ENCODE measurements at places on chromosomes 2 and 18.

DNA sequence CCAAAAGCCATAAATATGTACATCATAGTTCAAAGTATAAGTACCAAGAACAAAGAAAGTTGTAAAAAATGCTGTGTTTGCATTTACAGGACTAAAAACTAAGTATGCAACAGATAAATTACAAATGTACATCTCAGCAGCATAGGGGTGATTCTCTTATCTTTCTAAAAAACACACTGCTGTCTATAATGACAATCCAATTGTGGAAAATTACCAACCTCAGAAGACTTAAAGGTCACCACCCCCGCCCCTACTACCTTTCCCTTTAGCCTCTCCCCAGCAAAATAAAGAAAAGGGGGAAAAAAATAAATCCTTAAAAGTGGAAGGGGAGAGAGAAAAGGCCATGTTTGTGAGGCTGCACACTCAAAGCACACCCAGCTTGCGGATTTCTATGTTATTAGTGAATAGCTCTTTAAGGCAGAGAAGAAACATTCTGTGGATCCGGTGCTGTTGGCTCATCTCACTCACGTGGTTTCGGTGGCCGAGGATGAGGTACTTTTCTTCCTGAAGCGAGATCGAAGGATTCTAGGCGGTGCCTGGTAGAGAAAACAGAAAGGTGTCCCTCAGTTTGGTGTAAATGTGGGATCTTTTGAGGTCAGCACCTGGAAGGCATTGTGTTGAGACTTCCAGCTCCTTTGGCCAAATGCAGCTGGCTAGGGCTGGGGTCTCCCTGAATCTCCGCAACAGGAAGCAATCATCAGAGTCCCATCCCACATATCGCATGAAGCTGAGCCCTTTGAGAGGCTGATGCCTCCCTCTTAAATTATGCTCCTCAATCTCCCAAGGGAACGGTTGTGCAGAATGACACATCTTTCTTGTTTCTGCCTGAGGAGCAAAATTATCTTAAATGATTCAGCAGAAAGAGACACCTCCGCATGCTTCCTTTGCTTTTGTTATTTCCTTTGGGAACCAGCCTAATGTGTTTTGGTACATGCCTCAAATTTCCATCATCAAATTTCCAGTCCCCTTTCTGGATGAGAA is 17.6 kb downstream of the MRPL35 start:
- no peak for DNase-seq

DNA sequence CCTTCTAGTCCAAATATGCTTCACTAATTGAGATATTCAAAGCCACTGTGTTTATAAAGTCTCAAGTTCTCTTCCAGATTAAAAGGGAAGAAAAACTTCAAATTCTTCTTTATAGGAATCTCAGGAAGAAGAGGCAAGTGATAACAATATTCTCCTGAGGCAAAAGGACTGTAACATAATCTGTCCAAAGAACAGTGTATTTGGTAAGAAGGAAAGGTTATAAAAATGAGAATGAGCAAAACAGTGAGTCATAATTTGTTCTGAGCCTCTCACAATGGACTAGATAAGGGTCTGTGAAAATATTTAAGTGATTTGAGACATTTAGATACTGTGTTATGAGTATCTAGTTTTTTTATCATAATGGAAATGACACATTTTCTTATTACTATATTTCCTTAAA is 44.3 kb downstream of the SNRPD1 start:
- DNase-seq = no peak

DNA sequence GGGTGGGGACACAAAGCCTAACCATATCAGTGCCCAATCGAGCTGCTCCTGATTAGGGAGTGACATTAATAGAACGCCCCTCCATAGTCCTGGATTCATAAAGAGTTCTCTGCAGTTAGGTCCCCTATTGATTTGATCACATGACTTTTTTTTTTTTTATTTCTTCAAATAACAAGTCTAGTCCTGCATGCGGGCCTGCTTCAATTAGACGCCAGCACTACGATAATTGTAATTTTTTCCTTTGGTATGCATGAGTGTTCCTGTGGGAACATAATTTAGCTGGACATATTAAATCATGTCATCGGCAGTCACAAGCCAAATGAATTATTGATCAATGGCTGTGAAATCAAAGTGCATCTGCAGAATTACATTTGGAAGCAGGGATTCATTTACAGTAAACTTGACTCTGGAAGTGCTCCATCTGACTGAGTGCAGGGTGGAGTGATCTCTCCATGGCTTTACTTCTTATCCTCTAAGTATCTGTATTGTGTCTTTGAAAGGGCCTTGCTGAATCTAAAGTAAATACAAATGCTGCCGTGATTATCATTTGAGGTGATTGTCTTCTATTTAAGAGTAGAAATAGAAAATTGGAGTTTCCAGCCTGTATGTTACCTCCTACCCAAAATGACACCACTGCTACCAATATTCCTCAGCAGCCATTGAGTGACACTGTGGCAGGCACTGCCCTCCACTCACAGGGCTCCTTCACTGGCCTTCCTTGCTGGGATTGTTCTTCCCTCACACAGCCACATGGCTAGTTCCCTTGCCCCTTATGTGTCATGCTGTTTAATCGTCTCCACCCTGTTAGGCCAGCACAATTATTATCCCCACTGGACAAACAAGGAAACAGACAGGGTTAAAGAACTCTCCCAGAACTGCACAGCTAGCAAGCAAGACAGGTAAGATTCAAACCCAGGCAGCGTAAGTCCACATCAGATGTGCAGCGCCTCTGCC is 337.4 kb upstream of the ID2 start:
- no peak for DNase-seq

- no peak for DNase-seq
Observed at GRCh38 chr2:58749041-58749440, 507.9 kb upstream of the FANCL start.

DNA sequence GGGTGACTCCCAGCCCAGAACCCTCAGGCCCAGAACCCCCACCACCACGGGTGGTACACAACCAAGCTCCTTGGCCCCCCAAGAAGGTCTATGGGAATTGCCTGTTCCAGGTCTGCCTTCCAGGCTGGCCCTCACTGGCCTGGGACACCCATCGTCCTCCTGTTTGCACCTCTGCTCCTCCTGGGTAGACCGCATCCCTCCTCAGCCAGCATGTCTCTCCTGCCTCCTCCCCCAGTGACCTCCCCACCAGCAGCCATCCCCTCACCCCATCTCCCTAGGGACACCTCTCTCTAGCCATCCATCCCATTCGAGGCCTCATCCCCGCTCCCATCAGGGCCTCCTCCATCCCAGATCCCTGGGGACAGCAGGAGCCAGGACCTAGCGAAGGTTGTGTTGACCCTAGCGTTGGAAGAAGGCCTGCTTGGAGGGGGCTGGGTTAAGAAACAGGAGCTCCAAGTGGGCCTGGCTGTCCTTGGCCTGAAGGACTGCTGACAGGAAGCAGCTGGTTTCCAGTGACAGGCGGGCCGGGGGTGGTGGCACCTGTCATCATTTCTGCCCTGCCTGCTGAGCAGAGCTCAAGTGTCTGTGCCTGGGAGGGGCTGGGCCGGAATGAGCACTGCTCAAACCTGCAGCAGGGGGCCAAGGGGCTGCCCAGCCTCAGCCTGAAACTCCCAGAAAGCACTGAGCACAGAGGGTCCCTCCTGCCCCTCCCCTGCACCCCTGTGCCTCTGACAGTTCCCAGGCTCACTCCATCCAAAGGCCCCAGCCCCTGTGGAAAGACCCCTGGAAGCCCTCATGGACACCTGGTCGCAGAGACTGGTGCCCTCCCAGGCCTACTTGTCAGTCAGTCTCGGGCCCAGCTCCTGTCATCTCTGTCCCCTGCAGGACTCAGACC is 96.0 kb upstream of the OTOS start:
- no peak for DNase-seq

DNA sequence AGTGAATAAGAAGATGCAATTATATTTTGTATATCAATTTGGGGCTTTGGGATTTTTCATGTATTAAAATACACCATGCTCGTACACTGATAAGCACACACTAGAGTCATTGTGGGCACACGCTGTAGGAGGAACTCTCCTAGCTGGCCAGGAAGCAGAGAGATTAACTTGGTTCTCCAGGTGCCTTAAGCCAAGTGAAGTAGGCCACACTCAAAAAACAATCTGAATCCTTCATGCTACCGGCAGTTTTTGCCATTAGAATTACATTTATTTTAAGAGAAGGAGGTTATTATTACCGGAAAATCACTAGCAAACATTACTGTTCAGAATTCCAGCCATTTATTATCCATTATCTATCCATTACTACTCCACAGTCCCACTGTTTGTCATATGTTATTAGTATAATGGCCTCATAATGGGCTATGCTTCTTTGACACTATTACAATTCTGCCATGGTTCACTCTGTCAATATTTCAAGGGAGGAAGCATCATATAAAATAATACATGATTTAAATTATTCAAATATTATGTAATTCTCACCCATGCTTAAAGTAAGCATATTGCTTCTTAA is 214.4 kb downstream of the L3MBTL4 start:
- no peak for DNase-seq

GRCh38 chr2:112949456-112949855 is 28.4 kb upstream of the IL36G start:
- DNase-seq = no peak

GRCh38 chr2:50951437-50951836 is 80.5 kb downstream of the NRXN1 start:
- no peak for DNase-seq

GRCh38 chr2:21452678-21453077 is 328.9 kb downstream of the TDRD15 start:
- no peak for DNase-seq

GRCh38 chr2:241105641-241106040 is 3.6 kb upstream of the MTERF4 start:
- no peak for DNase-seq

- no peak for DNase-seq
Observed at GRCh38 chr2:160033732-160034392, 28.6 kb downstream of the PLA2R1 start.

DNA sequence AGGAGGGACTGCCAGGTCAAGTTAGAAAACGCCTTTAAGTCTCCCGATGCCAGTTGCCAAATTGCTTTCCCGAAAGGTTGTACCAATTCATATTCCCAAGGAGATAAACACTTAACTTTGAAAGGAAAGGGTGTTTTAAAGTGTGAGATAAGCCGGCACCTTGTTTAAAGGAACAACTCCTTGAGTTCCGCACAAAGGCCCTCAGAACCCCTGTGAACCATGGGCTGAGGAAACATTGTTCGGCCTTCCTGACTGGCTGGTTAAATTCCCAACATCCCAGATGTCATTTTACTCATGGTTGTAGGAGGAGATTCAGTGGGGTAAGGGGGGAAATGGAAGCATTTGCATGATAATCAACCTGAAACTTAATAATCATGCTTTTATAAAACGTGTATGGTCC is 126.6 kb downstream of the BCL11A start:
- no peak for DNase-seq

DNA sequence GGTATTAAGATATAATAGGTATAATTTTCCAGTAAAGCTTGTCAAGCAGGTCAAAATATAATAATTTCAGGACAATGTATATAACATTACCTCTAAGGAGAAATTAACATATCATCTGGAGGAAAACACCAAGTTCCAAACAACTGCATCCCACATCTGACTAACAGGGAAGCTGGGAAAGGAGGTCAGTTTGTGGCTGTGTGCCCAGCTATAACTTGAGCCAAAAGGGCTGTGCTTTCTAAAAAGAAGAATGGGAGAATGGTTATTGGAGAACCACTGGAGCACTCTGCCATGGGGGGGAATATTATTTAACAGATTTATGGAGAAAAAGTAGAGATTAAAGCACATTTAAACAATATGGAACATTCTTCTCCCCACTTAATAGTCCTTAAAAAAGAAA is 390.6 kb upstream of the PKDCC start:
- DNase-seq = no peak

GRCh38 chr2:17309741-17310339 is 208.4 kb downstream of the RAD51AP2 start:
- DNase-seq = no peak

- no peak for DNase-seq
Observed at GRCh38 chr18:48563027-48563426, 24.2 kb downstream of the CTIF start.

Measured in activated naive CD8-positive, alpha-beta T cell treated with anti-CD3 and anti-CD28 coated beads, Interleukin-2, amount 50 U/mL, for 16 hours (primary cell).